Activated CD8-positive, alpha-beta memory T cell treated with anti-CD3 and anti-CD28 coated beads for 48 hours (primary cell): ENCODE measurements at places on chromosomes 11 and 22.

GRCh38 chr11:105693075-105693759 is 83.3 kb downstream of the GRIA4 start:
- no peak for DNase-seq

- DNase-seq: no peak
Observed at GRCh38 chr22:43231724-43232034, 44.7 kb upstream of the TTLL12 start.

DNA sequence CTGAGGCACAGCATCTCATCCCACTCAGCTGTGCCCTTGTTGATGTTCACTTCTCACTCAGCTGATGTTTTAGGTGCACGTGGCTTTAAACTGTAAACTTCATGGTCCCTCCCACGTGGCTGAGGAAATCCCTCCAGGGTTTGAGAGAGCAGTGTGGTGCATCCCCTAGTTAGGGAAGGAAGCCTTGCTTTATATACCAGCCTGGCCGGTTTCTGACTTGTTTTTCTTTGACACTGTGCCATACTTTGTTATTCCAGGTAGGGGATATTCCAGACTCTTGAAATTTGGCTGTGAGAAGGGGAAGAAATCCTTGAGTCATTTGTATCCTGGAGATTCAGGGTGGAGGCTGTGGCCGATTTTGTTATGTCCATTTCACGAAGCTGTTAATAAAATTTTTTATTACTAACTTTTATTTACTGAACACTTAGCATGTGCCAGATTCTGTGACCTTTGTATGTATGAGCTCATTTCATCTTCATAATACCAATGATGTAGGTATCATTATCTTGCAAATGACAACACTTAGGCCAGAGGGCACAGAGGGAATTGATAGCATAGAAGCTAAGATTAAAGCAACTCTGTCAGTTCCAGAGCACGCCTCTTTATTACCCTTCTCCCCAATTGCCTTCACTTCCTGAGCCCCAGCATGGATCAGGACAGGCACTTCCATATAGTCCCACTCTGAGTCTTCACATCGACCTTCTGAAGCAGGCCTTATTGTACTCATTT is 116.6 kb downstream of the NAV2 start:
- no peak for DNase-seq

GRCh38 chr22:27358096-27358870 is 443.3 kb downstream of the MN1 start:
- DNase-seq: no peak

- DNase-seq: no peak
Observed at GRCh38 chr22:29787371-29787980, 20.3 kb downstream of the UQCR10 start.

DNA sequence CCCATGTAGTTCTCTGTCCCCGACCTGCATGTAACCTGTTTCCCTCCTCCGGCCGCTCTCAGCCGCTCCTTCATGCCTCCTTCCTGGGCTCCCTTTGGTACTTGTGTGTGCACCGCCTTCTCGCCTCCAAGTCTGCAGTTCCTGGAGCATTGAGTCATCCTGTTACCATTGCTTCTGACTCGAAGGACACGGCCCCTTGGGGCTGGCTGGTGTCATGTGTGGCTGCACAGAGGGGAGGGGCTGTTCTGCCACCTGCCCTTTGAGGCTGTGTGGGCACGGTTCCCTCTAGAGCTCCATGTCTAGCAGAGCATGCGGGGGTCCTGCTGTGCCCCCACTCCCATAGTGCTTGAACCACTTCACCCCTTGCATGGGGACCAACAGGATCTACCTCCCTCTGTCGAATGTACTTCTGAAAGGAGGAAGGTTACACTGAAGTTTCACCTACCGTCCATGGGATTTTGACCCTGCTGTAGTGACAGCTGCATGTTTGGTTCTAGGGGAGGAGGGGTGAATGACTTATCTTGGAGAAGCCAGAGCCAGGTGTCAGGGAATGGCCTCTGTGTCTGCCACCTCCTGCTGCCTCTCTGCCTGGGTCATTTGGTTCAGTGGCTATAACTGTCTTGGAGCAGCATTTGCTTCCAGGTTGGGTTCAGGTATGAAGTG is 39.6 kb downstream of the BCR start:
- DNase-seq: peak; percentile 29

DNA sequence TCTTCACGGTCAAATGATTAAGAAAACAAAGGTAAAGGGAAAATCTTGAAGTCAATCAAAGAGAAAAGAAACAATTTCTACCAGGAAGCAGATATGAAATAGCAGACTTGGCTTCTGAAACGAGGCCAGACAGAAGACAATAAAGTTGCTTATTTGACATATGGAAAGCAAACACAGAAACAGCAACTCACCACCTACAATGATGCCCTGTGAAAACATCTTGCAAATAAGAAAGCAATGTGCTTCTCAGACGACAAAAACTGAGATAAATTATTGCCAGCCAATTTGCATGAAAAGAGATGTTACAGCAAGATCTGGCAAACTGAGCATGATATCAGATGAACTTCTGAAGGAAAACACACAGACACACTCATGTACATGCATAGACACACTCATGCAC is 45.9 kb upstream of the CTSC start:
- no peak for DNase-seq

DNA sequence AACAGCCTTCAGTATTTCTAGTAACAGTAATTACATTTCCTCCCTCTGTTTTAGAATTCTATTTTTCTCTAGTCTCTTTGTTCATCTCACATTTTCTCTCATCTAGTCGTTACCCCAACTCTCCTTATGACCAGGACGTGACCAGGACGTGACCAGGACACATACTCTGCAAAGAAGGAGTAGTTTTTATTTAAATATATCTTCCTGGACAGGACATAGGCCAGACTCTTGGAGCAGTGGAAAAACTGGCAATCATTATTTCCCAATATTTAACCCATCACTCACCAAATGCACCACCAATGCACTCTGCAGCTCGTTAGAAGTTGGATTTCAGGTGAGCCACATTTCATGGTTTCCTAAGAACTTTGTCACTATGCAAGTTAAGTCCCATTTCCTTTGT is 40.3 kb upstream of the POGLUT3 start:
- DNase-seq: no peak

DNA sequence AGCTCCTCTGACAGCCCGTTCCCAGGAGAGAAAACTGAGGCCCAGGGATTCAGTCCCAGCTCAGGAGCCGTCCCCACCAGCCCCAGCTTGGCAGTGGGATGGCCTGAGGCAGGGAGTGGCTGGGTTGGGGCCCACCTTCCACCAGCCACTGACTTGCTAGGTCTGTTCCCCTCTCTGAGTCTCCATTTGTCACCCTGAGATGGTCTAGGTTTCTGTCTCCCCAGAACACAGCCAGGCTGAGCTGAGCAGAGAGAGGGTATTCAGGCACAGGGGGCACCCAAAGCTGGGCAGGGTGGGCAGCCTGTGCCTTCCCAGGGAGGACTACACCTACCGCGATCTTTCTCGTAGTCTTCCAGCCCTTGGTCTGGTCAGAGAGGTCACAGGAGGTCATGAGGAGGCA is 95.7 kb downstream of the PDE2A start:
- no peak for DNase-seq

DNA sequence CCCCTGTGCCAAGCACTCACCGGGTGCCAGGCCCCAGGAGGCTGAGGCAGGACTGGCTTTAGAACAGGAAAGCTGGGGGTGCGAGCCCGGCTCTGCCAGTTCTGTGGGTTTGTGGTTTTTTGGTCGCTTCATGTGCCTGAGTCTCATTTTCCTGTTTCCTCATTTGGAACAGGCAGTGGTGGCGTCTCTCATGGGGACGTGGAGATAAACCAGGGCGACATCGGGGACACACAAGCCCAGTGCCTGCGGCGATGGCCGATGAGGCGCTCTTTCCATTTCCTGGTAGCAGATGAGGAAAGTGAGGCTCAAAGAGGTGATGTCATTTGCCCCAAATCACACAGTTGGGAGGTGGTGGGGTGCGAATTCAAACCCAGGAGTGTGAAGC is 20.8 kb upstream of the CHKA start:
- DNase-seq: peak; percentile 33

GRCh38 chr11:78074756-78075155 is 4.9 kb downstream of the NDUFC2 start:
- no peak for DNase-seq

- no peak for DNase-seq
Observed at GRCh38 chr11:72974487-72975205, 160.4 kb downstream of the ATG16L2 start.

GRCh38 chr11:117177534-117178209 is 871 bp upstream of the SIDT2 start:
- DNase-seq: no peak

DNA sequence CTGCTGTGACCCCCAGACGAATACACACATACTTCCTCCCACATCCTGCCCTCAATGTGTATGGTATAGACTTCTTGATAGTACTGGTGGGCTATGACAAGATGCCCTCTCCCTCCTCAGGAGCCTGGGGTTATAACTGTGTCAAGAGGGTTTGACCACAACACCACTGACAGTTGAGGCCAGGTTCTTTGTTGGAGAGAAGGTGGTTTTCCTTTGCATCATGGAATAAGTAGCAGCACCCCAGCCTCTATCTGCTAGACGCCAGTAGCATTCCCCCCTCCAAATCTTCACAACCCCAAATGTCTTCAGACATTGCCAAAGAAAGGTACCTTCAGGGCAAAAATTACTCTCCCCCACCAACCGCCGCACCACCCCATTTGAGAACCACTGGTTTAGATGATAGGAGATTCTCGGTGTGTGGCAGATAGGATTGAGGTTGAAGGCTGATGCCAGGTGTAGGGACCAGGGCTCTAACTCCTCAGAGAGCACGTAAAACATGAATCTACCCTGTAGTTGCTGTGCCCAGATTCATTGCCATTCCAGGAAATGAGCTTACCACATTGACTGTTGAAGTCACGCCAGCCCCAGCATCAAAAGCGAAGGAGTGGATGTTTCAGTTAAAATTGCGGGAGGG is 5.5 kb upstream of the MYO18B start:
- DNase-seq: no peak

- DNase-seq: peak; percentile 21
Observed at GRCh38 chr22:18110194-18110953, at the start of gene TUBA8. Gene TUBA8, plus strand, starts transcription at chr22:18110809. Its CDS starts 57 bp downstream, at chr22:18110866.

DNA sequence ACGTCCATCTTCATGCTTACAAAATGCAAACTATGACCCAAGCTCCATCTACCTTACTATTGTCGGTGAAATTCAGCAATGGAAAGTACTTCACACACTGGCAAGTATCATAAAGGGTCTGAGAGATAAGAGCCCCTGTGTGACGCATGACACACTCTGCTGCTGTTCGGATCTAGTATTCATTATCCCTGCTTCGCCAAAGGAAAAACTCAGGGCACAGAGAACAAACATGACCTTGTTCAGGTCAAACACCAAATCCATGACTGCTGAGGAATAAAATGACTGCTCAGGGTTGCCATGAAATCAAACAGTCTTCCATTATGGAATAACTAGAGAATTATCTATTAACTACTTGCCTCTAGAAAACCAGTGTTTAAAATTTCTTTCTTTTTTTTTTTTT is 73.0 kb downstream of the MICAL3 start:
- no peak for DNase-seq

DNA sequence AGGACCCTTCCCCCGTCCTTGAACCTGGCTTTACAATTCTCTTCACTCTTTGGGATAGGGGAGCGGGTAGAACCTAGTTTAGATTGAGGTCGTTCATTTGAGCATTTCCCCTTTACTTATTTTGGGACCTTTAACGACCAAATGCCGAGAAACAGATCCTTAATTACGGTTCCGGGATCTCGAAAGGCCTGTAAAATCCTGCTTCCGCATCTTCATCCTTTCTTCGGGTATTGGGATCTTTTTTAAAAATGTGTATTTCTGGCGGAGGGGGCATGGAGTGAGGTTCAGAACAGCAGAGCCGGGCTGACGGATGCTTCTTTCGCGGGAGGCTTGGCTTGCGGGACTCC is 395 bp upstream of the HIPK3 start:
- DNase-seq: no peak

DNA sequence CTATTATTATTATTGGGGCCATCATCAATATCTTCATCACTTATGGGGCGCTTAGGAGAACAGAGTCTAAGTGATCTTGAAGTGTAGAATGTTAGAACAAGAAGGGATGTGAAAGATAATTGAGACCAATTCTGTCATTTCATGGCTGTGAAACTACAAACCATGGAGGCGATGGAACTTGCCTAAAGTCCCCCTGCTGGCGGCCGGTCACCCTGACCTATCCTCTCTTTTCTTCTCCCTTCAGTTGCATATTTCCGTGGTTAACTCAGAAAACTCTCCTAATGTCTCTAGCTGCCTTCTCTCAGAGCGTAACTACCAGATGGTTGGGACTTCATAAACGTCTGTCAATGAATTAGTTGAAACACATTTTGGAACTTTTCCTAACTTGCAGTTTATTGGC is 6.6 kb upstream of the OR4B1 start:
- no peak for DNase-seq

GRCh38 chr11:94203070-94203469 is 74.4 kb downstream of the PANX1 start:
- DNase-seq: no peak

DNA sequence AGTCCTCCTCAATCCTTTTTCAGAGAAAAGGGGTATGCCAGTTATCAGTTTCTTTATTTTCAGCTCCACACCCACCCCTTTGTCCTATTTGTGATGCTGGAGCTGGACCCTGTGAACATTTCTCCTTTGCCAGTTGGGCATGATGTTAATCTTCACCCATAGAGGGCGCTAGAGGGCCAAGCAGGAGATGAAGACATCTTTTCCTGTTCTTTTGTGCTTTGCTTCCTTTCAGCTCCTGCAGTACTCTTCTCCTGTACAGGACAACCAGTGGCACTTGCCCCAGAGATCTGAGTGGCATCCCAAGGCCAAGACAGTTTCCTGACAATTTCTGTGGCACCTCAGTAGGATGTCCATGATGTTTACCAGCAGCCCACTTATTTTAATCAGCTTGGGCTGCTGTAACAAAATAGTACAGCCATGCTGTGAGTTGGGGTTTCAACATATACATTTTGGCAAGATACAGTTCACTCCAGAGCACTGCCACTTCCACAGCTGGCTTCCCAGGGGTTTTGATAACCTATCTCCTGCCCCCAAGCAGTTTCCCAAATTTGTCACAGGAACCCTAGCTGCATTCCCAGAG is 4.6 kb downstream of the SAA2 start:
- peak; percentile 47 for DNase-seq

DNA sequence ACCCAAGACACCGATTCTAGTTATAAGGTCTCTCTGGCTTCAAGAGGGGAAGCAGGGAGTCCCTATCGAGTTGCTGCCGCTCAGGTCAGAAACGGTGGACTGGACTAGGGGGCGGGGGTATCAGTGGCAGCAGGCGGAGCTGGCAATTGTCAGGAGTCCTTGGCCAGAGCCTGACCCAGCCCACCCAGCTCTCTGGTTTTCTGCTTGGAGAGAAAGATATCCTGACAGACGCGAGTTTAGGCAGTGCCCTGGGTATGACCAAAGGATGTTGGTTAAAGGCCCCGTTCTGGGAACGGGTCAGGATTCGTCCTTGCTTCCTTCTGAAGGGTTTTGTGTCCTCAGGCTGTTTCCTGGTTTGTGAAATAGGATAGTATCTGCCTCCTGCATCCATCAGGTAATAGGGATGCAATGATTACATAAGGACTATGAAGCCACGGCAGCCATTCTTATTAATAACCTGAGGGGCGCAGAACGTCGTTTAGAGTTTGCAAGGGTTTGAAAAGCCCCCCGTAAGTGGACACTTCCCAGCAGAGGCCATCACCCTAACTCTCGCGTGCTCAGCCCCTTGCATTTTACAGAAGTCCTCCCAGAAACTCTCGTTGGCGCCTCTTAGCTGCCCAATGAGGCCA is 700 bp upstream of the DEPDC5 start:
- DNase-seq: no peak

- DNase-seq: no peak
Observed at GRCh38 chr11:46920755-46921154, 2.4 kb upstream of the LRP4 start.

- DNase-seq: no peak
Observed at GRCh38 chr22:20412474-20413216, 18.7 kb downstream of the ZNF74 start.
